ENCODE measurements at places on chromosomes 5 and 9.

GRCh38 chr9:134333874-134334581 lies 7.8 kb downstream of the RXRA start:
- DNase-seq: no peak

DNA sequence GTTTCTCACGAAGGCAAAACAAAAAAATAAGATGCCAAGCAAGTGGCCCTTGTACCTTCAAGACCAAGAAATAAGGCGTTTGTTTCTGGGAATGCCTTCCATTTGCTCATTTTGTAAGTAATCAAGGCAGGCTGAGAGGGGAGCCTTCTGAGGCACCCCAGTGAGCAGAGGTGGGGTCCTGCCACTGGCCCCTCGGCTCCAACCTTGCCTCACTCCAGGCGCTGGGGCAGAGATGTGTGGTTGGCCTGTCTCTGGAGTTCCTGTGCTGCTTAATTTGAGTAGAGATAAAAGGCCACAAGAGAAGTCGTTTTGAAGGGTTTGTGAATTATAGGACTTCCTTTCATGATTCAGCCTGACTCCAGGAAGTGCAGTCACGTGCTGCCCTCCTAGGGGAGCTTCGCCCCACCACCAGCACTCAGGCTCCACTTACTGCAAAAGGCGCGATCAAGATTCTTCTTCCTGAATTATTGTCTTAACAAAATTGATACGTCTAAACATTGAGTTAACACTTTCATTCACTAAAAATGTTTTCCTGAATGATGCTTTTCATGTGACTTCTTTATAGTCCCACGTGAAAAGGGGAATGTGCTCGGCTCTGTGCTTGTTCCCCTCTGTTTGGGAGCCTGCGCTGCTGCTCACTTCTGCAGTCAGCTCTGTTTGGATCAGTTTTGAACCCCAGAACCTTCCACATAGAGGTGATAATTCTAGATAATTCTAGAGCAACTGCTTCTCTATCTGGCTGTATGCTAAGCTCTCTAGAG lies 13.7 kb downstream of the SYK start:
- DNase-seq: no peak

GRCh38 chr5:40124367-40124766 lies 555.3 kb upstream of the PTGER4 start:
- DNase-seq: no peak

DNA sequence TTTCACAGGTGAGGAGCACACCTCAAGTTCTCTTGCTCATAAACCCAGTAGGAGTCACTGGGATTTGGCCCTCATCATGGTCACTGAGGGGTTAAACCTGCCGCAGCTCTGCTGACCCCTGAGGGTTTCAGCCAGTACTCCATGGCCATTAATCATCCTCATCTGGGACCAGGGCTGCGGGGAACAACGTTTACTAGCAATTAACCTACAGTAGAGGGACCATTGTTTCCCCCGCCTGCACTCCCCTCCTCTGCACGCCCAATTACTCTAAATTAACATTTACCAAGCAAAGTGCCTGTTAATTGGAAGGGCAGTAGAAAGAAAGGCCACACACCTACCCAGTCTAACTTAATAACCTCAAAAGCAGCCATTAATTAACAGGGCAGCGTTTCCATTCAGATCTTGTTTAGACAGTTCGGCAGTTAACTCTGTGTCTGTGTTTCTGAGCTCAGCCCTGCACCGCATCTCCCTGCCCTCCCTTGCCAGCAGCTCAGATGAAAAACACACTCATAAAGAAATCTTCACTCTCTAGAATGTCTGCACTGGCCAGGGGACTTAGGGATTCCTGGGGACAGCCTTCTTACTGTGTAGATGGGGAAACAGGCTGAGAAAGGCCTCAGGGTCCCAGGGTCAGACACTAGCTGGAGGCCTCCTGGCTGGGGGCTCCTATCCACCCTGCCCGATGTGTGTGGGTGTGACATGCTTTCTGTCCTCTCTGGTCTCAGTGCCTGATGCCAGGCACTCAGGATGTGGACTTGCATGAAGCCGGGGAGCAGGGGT lies 51.6 kb downstream of the ALG2 start:
- DNase-seq: no peak

DNA sequence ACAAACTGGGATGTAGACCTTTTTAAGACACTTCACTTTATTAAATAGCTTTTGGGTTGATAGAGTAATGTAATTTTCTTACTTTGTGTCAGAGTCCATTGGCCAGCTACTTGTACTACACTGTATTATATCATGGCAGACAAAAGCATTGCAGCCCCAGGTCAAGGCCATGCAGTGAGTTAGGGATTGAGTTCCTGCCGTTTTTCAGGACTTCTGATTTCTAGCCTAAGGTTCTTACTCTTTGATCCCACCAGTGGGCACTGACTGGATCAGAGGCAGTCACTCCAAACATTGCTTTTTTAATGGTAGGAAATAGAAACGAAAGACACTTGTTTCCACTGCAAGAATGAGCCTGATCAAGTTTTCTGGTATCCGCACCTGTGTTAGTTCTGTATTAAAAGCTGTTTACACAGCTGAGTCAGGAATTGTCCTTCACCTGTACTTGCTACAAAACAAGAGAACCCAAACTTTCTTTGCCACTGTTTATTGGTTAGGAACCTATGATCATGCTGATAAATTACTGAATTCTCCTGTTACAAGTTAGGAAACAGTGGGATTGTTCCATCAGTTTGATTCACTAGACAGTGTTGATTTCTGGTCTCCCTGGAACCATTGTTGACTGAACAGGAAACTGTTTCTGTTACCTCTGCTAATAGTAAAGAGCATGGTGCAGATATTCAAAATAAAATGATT lies 22.1 kb downstream of the LRRC70 start:
- no peak for DNase-seq

DNA sequence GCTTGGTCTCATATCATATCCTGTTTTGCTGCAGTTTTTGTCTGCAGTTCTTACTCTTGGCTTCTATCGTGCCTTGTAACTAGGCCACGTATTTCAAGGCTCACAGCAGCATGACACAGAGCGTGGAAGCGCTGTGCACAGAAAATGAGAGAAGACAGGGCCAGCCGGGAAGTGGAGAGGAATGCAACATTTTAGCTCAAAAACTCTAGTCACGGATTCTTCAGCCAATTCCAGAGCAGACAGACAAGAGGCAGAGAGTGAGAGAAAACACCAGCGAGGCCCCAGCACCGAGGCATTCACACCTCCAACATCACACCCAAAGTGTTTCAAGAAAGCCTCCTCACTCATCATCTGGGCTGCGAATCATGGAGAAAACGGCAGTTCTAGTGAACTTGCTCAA lies 160.8 kb downstream of the DNAH5 start:
- DNase-seq: no peak

DNA sequence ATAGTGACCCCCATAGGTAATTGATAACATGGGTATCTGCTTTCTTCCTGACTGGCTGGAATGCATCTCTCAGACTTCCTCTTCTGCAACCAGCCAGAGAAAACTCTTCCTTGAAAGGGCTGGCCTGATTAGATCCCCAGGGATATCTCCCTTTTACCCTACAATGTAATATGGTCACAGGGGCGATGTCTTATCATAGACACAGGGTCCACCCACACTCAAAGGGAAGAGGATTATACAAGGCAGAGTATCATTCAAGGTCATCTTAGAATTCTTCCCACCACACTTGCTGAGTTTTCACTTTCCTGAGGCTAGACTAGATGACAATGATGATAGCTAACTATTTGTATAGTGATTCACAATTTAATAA lies 33.2 kb downstream of the TTLL11 start:
- no peak for DNase-seq

DNA sequence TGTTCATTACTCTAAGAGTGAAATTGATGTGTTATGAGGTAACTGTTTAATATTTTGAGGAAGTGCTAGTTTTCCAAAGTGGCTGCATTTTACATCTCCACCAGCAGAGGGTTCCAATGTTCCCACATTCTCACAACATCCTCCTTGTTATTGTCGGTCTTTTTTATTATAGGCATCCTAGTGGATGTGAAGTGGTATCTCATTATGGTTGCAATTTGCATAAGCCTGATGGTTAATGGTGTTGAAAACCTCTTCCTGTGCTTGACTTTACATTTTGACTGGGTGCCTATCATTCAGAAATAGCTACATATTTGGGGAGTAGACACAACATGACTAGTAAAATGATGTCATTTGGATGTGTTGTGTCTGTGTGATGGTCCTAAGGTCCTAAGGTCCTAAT lies 143.6 kb downstream of the MRPS30 start:
- DNase-seq: no peak

DNA sequence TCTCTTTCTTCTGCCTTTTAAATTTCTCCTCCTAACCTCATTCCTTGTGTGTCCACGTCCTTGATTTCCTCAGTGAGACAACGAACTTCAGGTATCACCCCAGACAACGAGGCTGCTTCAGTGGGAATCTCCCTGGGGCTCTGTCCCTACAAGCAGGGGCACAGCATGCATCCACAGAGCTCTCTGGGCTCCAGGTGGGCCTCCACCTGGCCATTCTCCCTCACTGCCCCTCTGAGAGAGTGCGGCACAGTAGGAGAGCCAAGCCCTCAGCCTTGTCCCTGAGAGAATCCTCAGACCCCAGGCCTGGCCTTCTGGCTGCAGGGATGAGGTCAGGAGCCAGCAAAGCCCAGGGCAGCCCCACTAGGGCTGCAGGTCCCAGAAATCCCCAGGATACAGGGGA lies 105.3 kb downstream of the LHFPL2 start:
- DNase-seq: no peak

GRCh38 chr5:28265877-28266276 lies 1227.5 kb upstream of the CDH9 start:
- no peak for DNase-seq

DNA sequence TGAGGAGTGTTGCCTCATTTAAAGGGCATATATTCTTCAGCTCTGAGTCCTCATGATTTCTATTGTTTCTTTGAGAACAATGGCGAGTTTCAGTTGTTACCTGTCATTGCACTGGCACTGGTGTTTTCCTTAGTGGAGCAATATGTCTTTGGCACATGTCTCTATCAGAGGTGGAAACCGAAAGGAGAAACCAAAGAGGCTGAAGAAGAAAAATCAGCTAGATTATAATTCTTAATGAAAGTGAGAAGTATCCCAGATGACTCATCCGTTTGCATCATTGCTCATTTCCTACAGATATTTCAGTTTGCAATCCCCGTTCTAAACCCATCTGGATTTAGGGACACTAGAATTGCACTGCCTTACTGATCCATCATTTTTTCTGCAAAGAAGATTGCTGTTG lies 324.6 kb downstream of the TMEM232 start:
- no peak for DNase-seq

GRCh38 chr9:27888661-27889295 lies 315.5 kb upstream of the C9orf72 start:
- peak; percentile 24 for DNase-seq

DNA sequence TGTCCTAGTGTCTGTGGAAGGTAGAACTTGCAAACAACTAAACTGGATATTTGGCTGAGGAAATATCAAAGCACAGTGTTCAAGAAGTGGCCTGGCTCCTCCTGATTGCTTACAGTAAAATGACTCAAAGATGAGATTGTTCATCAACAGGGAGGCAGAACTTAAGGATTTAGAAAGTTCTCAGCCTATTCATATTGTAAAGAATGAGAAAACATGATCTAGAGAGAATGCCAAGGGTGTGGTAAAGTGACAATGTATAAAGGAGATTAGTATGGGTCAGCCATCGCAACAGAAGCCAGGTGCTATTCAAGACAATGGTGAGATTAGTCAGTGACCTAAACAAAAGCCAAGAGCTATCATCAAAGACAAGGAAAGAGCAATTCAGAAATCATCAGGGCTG lies 372.3 kb downstream of the SPOCK1 start:
- no peak for DNase-seq

- DNase-seq: no peak
Observed at GRCh38 chr5:111478266-111478665, 34.1 kb downstream of the STARD4 start.

GRCh38 chr9:13001989-13002580 lies 227.3 kb downstream of the LURAP1L start:
- DNase-seq: no peak

DNA sequence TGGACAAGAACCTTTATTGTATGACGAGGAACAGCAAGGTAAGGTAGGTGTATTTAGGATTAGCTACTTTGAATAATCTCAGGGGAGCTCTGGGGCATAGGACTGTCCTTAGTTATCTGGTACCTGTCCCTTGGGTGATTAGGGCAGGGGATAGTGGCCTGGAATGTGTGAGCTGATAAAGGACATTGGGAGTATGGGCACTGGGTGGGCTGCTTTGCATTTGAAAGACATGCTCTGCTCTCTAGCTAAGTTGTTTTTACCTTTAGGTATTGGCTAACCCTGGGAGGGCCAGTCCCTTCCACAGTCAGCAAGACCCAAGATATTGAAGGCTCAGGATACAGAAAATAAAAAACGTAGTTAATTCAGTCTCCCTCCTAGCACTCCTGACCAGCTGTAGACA lies 282.8 kb upstream of the C9orf72 start:
- DNase-seq: no peak

GRCh38 chr9:90035471-90035870 lies 430.7 kb downstream of the GADD45G start:
- DNase-seq: no peak

- no peak for DNase-seq
Observed at GRCh38 chr9:16744394-16744793, 126.1 kb downstream of the BNC2 start.

All from activated naive CD4-positive, alpha-beta T cell treated with Interleukin-2 at 50 U/mL for 16 hours (primary cell).